ENCODE measurements at places on chromosomes 16 and 17.

DNA sequence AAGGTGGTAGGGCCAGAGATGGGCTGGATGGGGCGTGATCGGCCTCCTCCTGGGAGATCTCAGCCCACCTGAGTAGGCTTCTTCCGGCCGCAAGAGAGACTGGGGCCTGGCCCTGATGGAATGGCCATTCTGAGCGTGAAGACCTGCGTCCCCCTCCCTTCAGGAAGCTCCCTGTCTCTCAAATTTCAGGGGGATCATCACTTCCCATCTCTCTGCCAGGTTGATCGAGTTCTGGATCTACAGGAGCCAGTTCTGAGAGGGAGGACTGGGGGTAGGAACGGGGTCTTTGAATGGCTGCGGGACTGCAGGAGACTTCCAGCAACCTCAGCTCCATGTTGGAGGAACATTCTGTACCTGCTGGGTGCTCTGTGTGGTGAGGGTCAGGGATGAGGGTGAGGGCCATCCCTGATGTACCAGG lies 9.3 kb upstream of the GSDMA start:
- DNase-seq = no peak

DNA sequence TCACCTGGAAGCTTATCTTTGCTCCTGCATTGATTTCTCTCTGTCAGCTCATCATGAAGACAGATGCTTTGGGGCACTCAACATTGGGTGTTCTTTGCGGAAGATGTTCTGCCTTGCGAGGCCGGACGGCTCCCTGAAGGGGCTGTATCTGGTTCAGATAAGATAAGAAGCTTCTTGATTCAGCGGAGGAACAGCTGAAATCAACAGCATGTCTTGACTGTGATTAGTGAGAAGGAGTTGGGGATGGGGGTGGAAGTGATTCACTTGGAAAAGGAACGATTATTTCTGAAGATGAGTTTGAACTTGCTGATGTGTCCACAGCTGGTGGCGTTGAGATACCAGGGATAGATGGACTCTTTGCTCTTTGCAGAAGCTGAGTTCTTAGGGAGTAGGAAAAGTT lies 126.9 kb upstream of the WSCD1 start:
- no peak for DNase-seq

DNA sequence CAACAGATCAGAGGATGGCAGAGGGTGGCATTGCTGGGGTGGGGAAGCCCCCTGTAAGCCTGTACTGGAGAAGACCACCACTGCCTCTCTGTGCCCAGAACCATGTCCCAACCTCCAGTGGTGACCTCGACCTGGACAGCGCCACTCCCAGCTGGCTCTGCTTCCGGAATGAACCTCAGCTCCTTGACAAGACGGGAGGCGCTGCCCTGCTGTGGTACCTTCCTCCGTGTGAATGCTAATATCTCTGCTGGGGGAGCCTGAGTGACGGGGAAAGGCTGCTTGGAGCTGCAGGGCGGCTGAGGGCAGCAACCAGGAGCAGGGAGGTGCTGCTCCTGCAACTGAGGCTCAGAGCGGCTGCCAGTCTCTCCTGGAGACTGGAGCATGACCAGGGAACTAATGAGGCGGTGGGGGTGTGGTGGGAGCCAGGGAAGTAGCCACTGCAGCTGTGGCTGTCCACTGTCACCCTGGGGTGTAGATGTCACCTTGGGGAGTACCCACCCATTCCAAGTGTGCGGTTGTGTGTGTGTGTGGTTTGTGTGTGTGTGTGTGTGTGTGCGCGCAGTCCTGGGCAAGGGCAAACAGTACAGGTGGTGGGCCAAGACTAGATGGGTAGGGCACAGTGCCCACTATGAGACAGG lies 6.2 kb downstream of the PRCD start:
- DNase-seq = no peak

- no peak for DNase-seq
Measured at GRCh38 chr16:82882226-82882625, 255.5 kb downstream of the CDH13 start.

- DNase-seq = peak; percentile 34
Measured at GRCh38 chr16:69709456-69710084, 16.8 kb downstream of the NQO1 start.

DNA sequence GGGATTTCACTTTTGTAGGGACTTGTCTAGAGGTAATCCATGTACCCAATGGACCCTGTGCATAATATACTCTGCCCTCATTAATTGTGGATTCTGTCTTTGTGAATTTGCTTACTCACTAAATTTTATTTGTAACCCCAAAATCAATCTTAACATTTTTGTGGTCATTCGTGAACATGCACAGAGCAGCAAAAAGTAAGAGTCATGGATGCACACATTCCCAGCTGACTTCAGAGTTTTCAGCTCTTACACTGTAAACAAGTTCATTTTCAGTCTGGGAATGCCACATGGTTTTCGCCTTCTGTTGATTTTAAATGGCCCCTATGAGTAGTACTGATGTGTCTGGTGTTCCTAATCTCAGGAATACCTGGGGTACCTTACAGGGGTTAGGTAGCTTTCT lies 24.3 kb downstream of the TAC4 start:
- DNase-seq = peak; percentile 16

- DNase-seq = no peak
Measured at GRCh38 chr16:63652091-63652490, 1469.8 kb downstream of the CDH11 start.

GRCh38 chr16:89887243-89887642 lies 13.9 kb downstream of the TCF25 start:
- DNase-seq = no peak

- DNase-seq = no peak
Measured at GRCh38 chr17:47611372-47612350, 38.1 kb upstream of the KPNB1 start.

- no peak for DNase-seq
Measured at GRCh38 chr17:6487251-6488007, 43.2 kb downstream of the PIMREG start.

DNA sequence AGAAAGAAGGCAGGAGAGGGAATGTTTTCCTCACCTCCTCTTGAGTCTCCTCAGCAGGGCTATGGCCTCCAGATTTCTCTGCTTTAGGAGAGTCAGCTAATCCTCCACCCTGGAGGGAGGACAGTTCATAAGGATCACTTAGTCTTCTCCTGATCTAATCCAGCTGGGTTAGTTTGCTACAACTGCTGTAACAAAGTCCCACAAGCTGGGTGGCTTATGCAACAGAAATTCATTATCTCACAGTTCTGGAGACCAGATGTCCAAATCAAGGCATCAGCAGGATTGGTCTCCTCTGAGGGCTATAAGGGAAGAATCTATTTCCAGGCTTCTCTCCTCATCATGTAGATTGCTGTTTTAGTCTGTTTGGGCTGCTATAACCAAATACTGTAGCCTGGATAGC lies 40.6 kb upstream of the XYLT1 start:
- DNase-seq = peak; percentile 89

- DNase-seq = no peak
Measured at GRCh38 chr17:53629188-53629587, 193.5 kb upstream of the KIF2B start.

DNA sequence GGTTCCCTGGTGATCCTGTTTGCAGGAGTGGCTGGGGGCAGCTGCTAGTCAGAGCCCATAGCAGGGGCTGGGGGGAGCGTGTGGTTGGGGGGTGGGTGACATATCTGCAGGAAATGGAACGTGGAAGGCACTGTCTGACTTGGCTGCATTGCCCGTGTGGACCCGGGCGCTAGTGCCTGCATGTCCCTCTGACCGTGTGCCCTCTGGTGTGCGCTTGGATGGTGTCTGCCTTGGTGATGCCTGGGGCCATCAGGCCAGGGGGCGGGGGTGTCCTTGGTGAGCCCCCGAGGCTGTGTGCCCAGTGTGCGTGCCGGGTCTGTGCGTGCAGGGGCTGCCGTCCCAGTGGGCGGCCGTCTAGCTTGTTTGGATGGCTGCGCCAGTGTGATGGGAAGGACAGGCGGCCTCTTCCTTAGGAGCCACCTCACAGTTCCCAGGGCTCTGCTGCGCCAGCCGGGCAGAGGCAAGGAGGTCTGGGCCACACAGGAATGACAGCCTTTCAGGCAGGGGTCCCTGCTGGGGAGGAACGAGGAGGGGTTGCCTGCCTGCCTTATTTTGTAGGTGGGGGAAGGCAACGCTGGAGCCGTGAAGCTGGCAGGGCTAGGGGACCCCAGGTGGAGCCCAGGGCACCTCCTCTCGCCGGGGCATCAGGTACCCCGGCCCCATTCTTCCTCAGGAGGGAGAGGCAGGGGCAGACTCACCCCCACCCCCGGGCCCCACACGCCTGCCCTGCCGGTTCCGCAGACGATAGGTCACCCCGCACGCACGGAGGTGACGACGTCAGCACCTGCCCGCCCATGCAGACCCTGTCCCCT lies 693 bp downstream of the NDRG4 start:
- DNase-seq = no peak

DNA sequence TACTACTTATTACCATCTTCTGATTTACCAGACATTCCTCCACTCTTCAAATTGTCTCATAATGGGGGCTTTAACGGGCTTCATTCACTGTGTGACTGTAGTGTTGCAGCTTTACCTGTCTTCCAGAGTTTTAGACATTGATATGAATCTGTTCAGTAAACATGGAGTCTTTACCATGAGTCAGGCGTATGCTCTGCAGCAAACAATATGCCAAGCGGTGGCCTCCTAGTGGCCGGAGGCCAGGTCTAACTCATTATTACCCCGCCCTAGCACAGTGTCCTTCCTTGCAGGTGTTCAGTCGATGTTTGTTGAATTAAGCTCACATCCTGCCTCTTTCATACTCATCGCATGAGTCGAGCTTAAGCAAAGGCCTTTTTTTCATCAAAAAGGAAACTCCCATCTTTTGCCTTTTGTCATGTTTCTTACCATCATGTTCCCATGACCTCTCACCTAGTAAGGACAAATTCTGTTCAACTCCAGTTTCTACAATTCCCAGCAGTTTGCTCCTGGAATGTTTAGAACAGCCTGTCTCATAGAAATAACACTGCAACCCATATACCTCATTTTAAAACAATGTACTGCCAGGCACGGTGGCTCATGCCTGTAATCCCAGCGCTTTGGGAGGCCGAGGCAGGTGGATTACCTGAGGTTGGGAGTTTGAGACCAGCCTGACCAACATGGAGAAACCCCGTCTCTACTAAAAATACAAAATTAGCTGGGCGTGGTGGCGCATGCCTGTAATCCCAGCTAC lies 39.4 kb downstream of the TUBD1 start:
- DNase-seq = peak; percentile 72

GRCh38 chr16:26196310-26196709 lies 504.6 kb downstream of the HS3ST4 start:
- no peak for DNase-seq

GRCh38 chr17:52470553-52470952 lies 312.0 kb upstream of the CA10 start:
- no peak for DNase-seq

DNA sequence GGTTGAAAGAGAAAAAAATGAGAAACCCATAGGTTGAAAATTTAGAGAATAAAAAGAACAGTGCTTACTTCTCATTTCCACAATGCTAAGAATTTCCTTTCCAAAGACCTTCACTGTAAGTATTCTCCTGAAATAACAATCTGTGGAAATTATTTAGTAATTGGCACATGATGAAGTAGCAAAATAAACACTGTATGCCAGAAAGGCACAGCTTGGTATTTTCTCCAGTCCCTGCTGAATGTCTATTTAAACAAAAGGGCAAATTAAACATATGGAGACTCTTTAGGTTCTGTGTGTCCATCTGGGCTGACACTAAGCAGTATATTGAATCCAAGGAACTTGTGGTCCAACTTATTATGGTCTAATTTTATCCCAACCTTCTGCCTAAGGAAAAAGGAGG lies 46.1 kb downstream of the CHCT1 start:
- DNase-seq = no peak

DNA sequence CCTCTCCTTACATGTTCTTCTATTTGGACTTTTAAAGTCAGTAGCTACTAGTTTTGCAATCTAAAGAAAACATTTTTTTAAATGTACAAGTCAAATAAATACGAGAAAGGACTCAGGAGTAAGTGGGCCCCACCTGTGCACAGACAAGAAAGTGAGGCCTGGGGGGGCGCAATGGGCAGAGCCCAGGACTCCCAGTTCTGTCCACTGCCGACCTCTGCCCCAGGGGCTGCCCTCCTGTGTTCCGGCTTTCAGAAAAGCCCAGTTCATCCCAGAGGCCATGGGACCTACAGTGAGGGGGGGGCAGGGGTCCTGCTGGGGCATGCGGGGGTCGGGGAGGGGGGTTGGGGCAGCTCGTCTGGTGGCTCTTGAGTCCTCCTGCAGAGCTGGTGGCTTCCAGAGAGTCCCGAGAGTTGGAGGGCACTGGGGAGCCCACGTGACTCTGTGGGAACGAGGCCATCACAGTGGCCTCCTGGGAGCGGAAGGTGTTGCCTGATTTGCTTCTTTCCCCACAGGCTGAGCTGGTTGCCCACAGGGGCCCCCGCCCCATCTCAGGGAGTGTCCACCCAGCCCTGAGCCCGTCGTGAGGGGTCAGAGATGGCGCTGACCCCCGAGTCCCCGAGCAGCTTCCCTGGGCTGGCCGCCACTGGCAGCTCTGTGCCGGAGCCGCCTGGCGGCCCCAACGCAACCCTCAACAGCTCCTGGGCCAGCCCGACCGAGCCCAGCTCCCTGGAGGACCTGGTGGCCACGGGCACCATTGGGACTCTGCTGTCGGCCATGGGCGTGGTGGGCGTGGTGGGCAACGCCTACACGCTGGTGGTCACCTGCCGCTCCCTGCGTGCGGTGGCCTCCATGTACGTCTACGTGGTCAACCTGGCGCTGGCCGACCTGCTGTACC lies 2.4 kb downstream of the UTS2R start:
- DNase-seq = no peak

DNA sequence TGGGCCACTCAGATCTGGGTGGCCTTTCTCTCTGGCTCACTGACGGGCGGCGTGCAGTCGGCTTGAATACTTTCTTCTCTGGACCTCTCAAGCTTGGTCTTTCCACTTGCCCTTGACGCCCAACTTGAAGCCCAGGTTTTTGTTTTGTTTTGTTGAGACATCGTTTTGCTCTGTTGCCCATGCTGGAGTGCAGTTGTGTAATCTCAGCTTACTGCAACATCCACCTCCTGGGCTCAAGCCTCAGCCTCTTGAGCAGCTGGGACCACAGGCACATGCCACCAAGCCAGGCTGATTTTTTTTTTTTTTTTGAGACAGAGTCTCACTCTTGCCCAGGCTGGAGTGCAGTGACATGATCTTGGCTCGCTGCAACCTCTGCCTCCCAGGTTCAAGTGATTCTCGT lies 22.7 kb upstream of the KIF19 start:
- DNase-seq = no peak

- no peak for DNase-seq
Measured at GRCh38 chr16:23148166-23148512, 1.1 kb downstream of the USP31 start.

Data from GM04503 (cell line).